ENCODE measurements at places on chromosomes 4 and X.

DNA sequence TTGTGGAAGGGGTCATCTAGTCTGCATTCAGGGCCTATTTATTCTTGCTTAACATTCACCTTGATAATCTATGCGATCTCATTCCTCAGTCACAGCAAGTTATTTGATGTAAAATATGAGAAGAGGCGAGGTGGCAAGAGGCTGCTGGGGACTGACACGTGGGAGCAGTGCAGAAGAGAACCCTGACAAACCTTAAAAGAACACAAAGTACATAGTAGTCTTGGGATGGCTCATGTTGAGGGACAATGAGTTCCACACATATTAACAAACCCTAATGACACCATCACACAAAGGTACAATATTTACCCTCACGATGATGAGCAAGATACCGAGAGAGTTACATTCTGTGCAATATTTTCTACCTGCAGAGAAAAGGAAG is 57.5 kb downstream of the MAML3 start:
- DNase-seq = no peak

DNA sequence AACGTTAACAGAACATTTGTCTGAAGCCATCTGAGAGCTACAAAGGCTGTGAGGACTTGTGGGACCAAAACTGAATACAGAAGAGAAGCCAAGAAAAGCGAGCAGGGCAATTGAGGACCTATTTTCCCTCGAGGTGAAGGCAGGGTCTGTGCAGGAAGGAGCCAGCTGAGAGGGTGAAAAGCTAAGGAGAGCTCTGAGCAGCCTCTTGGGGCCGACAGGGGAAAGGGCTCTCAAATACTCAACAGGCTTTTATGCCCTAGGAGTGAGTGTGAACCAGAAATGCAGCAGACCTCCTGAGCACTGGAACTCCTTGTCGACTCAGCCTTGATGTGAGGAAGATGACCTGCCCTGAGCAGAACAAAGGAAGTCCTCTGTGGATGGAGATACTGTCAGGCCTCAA is 54.2 kb downstream of the C4orf50 start:
- no peak for DNase-seq

- DNase-seq = no peak
Observed at GRCh38 chrX:110153896-110154295, 151.0 kb downstream of the TMEM164 start.

DNA sequence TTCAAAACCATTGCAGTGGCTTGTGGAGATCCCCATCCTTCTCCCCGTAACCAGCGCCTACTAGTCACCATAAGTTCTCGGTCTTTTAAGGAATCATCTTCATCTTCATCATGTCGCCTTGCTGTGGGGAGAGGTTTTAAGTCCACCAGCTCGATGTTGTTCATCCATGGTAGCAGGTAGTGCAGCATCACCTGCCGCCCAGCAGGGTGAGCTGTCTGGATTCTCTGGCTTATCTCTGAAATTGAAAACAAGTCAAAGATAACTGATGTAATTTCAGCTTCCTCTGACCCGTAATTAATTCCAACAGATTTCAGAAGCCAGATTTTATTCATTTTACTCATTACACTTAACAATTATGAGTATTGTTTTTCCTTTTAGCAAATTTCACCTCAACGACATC is 67.4 kb downstream of the ZAR1 start:
- DNase-seq = no peak

DNA sequence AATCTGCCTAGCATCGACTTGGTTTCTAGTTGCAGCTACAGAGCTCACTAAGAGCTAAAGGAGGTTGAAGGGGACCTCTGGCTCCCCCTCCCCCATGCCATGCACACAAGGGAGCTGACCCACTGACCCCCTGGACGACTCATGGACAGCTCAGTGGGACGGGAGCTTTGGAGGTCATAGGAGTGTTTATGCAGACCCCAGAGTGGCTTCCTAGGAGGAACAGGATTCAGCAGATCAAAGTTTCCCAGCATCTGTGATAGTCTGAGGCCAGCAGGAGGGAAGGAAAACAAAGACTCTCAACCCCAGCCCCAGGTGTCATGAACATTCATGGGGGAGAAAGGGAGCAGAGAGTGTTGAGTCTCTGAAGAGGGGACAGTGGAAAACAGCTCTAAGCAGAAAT is 104.4 kb downstream of the ARSF start:
- DNase-seq = no peak
